HuH-7.5 (cell line): ENCODE measurements at places on chromosomes 4 and X.

DNA sequence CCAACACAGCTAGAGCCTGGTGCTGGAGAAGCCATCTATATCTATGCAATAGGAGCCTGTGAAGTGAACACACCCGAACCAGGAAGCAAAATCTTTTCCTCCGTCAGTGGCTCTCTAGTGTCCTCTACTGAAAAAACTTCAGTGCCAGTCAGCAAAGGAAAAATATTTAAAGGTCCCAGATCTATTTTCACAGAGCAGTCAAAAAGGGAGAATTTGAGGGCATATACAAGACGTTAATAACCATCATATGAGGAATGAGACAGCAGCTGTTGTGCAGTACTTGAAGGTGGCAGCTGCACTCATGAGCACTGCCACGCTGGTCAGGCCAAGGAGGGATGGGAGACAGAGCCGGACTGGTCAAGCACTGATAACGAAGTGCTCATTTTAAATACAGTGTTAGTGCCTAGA, 14.4 kb downstream of the MCUB start:
- peak; percentile 29 for DNase-seq

DNA sequence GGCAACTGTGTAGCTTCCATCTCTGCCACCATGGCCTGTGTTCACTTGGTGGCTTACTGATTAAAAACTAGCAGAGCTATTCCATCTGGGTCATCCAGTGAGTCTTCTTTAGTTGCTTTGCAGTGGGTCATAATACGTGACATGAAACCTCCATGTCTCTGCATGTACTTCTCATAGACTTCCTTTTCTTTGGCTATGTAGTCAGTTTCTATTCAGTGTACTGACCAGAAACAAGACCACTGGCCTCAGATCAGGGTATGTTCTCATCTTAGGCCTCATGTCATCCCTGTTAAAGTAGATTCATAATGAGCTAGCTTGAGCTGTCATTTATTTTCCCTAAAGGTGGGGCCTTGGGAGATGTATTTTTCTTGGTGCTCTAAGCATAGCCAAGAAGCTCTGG, 195.2 kb downstream of the CCNG2 start:
- no peak for DNase-seq

DNA sequence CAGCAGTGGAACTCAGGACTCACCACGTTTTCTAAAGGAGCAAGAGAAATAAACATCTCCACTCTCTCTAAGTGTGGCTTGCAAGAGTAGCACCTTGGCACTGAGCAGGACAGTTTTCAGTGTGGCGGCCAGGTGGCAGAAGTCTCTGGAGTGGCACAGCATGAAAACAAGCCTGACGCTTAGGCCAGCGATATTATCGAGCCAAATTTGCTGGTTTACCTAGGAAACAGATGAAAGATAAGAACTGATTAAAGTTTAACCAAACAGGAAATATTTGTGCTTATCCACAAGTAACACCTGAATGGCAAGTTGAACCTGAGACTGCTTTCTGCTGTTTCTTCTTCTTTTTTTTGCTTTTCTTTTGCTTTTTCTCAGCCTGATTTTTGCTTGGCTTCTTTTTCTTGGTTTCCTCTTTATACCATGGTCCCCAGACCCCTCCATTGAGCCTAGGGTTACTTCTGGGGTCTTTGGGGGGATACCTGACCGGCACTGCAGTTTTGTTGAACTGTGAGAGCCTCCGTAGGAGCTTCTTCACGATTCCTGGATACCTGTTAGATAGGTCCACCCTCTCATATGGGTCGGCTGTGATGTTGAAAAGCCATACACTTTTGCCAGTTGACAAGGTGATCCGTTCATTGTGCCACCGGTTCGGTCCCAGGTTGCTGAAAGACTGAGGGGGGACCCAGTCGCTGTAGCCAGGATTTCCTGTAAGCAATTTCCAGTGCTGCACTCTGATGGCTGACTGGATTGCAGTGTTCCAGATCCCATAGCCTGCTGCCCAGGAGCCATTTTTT, 77.3 kb downstream of the ARSJ start:
- DNase-seq, result peak; percentile 18

GRCh38 chrX:116239944-116240840, 69.6 kb downstream of the AGTR2 start:
- no peak for DNase-seq

DNA sequence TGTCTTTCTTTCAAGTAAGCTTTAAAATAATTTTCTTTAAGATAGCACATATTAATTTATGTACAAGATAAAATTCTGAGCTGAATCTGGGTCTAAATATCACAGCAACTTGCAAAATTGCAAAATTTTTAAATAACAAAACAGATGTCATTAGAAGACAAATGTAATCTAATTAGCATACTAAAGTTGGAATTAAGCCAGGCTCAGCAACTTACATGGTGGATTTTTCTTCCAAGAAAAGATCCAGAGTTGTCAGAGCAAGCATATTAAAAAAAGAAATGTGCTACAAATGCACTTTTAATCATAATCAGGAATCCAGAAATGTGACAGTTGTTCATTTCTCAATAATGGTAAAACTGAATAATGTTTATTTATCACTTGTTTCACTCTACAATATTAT, 906.9 kb upstream of the INTU start:
- no peak for DNase-seq

DNA sequence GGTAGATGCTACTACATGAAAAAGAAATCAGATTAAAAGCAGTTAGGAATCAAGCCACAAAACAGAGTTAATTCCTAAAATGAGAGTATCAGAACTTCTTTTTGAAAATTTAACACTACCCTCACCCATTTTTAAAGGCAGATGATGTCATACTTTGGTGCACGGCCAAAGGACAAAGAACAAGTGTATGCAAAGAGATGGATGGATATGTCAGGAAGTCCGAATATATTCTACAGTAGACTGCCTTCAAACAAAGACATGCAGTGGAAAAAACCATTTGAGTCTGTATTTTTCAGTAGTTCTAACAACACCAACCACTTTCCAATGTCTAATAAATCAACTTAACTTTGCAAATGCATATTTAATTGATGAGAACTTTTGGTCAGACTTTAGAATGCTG, 2.2 kb downstream of the AIFM1 start:
- no peak for DNase-seq

DNA sequence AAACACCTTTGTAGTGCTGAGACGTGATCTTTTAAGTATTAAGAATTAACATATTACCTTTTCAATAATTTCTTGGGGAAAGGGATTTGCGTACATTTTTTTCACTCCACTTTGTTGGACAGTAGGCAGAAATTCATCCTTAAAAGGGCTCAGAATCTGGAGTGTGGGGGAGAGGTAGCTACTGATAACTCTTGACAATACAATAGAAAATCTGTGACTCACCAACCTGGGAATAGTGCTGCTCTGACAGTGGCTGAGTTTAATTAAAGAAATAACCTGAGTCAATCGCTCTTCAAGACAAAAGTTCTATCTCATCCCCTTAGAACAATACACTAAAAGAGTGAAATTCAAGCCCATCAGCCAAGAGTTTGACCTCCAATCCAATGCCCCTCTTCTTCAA, 60.2 kb downstream of the SLC9A7 start:
- DNase-seq, result no peak

GRCh38 chr4:166091912-166092510, 219.0 kb downstream of the TLL1 start:
- DNase-seq, result peak; percentile 4
